ENCODE measurements at places on chromosomes 16 and 17. TPM values are rescaled to one million over a fixed set of nuclear protein-coding genes. Genes with fewer than 3 reads are reported as not detected.

LRRC36 gene
- total RNA-seq = 0.44 TPM

TNS4 gene
- 0.20 TPM for total RNA-seq

ARHGAP23 gene
- total RNA-seq = 107 TPM

MYH11 gene
- 0.71 TPM for total RNA-seq

GPT2 gene
- total RNA-seq = 94.1 TPM

CRYM gene
- total RNA-seq = 12.9 TPM

TSR1 gene
- 69.7 TPM for total RNA-seq

KRTAP2-3 gene
- not detected for total RNA-seq

GPR142 gene
- not detected for total RNA-seq

PSMD7 gene
- 153 TPM for total RNA-seq

EVPL gene
- 0.99 TPM for total RNA-seq

RAB11FIP4 gene
- total RNA-seq = 53.2 TPM

PRR11 gene
- total RNA-seq = 83.0 TPM

TBC1D3B gene
- 3.9 TPM for total RNA-seq

TMIGD1 gene
- total RNA-seq = not detected

WNT9B gene
- total RNA-seq = not detected

MYH13 gene
- not detected for total RNA-seq

CCL1 gene
- not detected for total RNA-seq

IFI35 gene
- total RNA-seq = 2.0 TPM

SLC38A8 gene
- total RNA-seq = not detected

Data from H1 (cell line).